ENCODE measurements at places on chromosomes 12 and 14.

DNA sequence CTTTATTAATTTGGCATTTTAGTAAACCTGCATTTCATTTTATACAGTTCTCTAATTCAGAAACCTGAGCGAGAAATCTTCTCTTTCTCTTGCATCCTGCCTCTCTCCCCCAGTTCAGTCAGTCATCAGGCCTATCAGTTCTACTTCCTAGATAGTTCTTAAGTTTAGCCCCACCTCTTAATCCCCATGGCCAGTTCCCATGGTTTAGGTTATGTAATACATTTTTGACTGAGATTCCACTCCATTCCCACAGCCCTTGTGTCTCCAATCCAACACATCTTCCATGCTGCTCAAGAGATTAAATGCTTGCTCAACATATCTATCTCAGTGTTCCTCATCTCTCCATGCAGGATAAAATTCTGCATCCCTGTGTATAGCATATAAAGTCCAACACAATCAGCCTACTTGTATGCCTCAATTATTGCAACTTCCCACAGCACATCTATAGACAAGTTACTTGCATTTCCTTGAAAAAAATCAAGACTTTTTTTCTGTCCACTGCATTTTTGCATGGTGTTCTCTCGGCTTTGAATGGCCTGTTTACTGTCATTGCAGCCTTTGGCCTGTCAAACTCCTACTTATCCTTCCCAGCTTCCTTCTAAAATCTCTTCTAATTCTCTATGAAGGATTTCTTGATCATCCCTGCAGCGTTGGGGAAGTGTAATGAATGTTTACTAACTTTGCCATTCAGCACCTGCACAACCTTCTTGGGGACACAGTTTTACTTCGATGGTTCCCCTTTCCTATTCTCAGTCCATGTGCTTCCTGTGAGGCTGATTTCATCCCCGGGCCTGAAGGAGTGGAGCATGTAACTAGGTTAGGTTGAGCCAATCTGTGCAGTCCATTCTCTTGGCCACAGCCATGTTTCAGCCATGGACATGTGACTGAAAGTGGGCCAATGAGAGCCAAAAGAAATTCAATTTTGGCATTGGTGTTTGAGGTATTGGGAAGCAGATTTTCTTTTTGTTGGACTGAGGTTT is 80.8 kb downstream of the DACT1 start:
- DNase-seq, result no peak

GRCh38 chr12:116613256-116613655 is 54.1 kb downstream of the MAP1LC3B2 start:
- no peak for DNase-seq

DNA sequence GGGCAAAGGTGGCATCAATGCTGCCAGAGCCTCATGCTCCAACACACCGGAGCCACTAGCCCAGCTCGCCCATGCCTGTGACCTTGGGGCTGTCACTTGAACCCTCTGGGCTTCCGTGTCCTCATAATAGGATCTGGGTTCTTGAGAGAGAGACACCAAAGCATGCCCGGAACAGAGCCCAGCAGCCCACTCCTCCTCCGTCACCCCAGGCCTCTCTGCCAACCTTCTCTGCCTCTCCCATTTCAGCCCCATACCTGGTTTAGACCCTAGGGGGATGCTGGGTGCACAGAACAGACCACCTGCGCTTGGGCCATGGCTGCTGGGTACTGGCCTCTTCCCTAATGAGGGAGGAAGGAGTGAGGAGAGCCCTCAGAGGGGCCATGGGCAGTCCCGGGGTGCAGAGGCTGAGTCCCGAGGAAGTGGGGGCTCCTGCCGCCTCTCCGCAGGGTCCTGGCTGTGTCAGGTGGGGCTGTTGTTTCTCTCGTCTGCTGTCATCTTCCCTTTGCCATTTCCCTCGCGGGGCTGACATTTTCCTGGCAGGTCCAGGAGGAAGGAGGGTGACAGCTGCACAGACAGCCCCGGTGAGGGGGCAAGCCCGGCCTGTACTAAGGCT is 172.4 kb upstream of the RTL1 start:
- no peak for DNase-seq

DNA sequence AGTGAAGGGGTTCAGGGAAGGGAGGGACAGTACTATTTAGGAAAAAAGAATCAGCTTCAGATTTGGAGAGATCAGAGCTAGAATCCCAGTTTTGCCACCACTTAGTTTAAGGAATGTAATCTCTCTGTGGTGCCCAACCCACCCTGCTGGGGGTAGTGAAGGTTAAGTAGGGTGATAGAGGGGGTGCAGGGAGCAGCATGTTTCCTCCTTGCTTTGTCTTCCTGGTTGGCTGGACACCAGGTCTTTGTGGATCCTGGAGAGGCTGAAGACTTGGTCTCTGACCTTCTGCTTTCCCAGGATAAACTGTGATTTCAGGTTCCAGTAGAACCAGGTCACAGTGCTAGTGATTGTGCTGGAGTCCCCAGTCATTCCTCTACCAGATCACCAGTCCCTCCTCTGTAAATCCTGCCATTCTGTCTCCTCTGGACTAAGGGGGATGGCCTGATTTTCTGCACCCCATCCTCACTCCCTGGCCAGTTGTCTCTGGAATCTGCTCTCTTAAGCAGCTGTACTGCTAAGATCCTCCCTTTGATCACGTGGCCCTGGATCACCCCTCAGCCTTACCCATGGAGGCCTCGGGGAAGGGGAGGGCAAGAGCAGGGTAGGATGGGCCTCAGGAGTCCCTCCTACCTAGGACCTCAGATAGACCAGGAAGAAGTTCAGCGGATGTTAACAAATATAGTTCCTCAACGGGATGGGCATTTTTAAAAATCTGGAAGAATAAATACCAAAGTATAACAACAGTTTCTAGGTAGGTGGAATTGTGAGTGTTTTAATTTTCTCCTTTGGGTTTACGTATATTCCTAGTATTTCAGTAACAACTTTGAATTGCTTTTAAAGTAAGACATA is 3.1 kb downstream of the MAP3K12 start:
- DNase-seq, result peak; percentile 71

GRCh38 chr14:104175041-104175440 is 36.7 kb downstream of the KIF26A start:
- no peak for DNase-seq

- DNase-seq, result no peak
These were observed 323.1 kb upstream of the FBXO33 start for GRCh38 chr14:39755269-39755878.

- DNase-seq, result no peak
These were observed 348.1 kb downstream of the MDGA2 start for GRCh38 chr14:47327336-47327735.

GRCh38 chr12:130933269-130933995 is 20.3 kb upstream of the ADGRD1 start:
- DNase-seq, result no peak

DNA sequence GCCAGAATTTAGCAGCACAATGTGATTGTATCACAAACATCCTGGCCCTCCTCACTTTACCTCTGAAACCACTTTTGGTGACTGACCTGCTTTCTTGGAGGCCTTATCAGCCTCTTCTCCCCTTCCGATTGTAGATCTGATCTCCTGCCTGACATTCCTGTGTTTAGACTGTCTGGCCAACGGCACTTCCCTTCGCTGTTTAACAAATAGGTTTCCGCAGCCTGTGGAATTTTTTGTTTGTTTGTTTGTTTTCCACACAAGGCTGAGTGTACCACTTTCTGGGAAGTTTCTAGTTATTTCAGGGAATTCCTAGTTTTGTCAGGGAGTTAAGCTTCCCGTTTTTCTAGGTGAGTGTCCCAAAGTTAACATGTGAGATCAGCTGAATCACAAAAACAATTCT is 65.9 kb upstream of the CDKN3 start:
- no peak for DNase-seq

GRCh38 chr12:3795066-3795465 is 42.2 kb upstream of the CRACR2A start:
- DNase-seq, result no peak

- no peak for DNase-seq
These were observed 65.1 kb downstream of the RNFT2 start for GRCh38 chr12:116803013-116803736.

DNA sequence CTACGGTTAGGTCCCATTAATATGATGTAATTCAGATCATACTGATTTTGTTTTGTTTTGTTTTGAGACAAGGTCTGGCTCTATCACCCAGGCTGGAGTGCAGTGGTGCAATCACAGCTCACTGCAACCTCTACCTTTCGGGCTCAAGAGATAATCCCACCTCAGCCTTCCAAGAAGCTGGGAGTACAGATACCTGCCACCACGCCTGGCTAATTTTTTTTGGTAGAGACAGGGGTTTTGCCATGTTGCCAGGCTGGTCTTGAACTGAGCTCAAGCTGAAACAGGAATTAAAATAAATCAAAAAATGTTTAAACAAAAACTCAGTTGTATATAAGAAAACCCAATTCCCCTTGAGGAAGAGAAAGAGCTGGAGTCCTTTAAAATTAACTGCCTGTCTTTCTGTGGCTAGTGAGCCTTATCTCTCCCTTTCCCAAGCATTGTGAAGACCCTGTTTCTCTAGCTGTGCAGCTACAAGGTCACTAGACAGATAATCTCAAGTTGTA is 17.7 kb upstream of the ANAPC7 start:
- no peak for DNase-seq

DNA sequence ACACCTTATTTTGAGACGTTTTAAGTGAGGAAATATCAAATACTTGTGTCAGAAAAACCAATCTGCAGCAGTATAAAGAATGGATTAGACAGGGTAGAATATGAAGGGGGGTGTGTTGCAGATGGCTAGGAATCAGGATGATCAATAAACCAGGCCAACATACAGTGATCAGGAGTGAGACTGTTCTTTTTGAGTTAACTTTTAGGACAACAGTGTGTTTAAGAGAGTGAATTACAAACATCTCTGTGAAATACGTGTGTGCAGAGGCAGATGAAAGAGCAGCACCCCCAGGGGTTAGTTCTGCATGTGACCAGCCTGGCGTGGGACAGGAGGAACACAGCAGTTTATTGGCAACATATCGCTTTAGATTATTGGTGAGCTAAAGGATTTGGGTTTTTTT is 10.6 kb upstream of the NRDE2 start:
- DNase-seq, result no peak

GRCh38 chr14:29668201-29668600 is 259.4 kb downstream of the PRKD1 start:
- DNase-seq, result no peak

DNA sequence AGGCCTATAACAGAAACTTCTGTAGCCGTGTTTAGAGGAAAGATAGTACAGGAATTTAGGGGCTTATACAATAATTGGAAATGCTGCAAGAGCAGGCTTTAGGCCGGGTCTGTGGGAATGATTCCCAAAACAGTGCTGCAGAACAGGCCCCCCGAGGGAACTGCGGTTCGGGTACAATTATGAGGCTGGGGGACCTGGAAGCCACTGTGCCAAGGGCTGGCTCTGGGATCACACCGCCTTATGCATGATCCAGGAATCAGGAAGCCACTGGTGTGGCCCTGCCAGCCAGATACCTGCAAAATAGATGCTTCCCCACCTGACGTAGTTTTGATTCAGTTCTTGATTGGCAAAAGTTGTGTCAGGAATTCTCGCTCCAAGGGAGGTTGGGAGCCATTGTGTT is 55.4 kb downstream of the CACNA1C start:
- DNase-seq, result no peak

DNA sequence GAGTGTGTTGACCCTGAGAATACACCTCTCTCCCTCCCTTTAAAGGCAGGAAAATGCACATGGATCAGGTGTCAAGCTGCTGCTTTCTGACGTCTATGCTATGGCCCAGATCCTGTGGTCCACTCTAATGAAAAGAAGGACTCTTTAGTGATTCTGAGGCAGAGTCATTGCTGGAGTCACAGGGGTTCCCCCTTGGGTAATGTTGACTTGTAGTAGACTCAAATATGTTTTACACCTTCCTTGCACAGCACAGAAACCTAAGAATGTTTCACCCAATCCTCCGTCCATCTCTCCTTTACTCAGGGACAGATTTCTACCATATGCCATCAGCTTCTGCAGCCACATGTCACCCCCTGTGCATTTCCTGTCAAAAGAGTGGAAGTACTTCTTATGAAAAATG is 525.4 kb downstream of the TMEM121 start:
- no peak for DNase-seq

GRCh38 chr12:75591628-75592027 is 80.2 kb upstream of the KRR1 start:
- DNase-seq, result no peak

GRCh38 chr14:51328064-51328771 is 88.2 kb downstream of the TMX1 start:
- DNase-seq, result peak; percentile 29

DNA sequence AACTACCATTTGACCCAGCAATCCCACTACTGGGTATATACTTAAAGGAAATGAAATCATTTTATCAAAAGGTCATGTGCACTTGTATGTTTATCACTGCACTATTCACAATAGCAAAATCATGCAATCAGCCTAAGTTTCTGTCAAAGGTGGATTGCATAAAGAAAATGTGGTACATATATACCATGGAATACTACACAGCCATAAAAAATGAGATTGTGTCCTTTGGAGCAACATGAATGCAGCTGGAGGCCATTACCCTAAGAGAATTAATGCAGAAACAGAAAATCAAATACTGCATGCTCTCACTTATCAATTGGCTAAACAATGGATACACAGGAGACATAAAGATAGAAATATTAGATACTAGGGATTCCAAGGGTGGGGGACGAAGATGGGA is 27.4 kb downstream of the MED6 start:
- DNase-seq, result no peak

Measured in AG04450 (cell line).